DMS79 treated with DMSO at 0.1 percent for 48 hours (cell line): ENCODE measurements at places on chromosomes 1 and 21.

DNA sequence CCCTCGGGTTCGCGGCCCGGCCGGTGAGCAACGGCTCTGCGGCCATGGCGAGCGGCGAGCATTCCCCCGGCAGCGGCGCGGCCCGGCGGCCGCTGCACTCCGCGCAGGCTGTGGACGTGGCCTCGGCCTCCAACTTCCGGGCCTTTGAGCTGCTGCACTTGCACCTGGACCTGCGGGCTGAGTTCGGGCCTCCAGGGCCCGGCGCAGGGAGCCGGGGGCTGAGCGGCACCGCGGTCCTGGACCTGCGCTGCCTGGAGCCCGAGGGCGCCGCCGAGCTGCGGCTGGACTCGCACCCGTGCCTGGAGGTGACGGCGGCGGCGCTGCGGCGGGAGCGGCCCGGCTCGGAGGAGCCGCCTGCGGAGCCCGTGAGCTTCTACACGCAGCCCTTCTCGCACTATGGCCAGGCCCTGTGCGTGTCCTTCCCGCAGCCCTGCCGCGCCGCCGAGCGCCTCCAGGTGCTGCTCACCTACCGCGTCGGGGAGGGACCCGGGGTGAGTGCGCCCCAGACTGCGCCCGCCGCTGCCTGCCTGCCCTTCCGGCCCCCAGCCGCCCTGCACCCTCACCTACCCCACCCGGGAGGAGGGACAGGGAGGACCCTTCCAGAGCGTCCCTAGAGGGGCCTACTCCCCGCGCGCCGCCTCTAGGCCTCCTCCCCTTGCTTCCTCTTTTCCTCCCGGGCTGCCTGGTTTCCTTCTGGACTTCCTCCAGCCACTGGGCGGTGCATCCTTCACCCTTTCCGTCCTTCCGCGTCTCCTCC, at the start of gene RNPEP:
TSS of gene RNPEP (plus strand) at position 26 of the 757 bp plus-strand sequence. CDS start at position 45, 19 bp downstream.
- peak; percentile 74 for DNase-seq

GRCh38 chr1:172556461-172556860, 23.5 kb downstream of the SUCO start:
- no peak for DNase-seq

DNA sequence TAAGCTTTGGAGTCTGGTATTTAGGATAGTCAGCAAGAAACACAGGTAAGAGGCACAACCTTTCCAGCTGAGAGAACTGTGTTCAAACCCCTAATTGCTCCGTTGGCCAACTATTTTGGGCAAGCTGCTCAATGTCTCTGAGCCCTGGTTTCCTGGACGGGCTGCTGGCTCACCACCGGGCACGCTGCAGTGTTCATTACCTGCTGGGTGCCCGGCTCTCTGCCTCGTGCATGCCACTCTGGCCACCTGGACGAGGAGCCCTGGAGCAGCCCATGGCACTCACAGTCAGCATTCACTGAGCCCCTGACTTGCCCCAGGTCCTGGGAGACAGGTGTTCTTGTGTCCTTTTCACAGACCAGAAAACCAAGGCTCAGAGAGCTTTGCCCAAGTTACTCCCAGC, 51.0 kb downstream of the DMRTB1 start:
- DNase-seq: no peak

DNA sequence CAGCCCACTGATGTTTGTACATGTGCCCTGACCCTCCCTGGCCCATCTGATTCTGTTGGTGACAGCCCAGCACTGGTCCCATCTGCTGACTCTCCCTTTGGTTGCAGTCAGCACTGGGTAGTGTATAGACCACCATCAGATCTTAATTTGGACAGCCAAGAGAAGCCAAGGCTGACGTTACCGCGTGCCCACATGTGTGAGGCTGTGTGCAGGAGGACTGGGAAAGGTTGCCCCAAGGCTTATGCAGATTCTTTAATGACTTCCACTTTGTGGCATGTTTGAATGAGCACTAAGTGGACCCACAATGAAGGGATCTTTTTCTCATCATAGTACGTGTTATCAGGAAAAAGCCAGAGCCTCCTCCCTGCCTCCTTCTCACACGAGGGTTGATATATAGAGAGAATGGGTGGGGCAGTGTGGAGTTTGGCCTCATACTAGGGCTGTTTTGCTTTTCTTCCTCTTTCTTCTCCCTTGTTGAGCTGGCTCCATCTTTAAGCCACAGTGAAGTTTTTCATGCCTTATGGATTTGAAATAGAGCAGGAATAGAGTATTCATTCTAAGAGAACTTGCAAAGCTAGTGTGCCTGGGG, 93.5 kb downstream of the NAV1 start:
- no peak for DNase-seq

GRCh38 chr1:38000529-38001455, 4.5 kb downstream of the FHL3 start:
- DNase-seq: no peak

DNA sequence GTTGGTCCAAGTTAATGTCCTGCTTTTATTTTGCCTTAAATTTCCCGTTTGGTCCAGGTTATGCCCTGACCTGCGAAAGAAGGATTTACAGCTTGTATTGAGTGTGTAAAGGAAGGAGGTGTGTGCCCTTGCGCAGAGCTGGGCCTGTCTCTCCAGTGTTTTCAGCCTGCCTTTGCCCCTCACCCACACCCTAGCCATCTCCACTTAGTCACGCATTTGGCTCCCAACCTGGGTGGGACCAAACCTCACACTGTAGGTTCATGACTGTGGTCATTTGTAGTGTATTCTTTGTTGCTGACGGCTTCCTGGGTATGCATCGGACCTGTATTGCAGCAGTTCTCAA, 572 bp upstream of the SRSF10 start:
- DNase-seq: peak; percentile 94

DNA sequence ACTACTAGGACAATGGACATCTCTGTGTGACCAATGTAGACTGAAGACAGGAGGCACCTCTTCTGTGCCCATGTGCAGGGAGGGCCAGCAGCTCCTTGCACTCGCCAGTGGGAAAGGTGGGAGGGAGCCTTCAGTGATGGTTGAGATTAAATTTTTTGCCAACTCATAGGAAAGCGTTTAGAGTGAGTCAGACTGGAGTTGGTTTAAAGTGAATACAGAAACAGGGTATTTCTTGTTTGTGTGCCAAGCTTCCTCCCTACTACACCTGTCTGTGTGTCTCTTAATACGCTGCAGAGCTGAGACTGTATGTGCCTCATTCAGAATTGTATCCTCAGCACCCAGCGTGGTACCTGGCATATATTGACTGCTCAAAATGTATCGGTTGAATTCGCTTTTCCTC, 13.5 kb upstream of the COL16A1 start:
- peak; percentile 49 for DNase-seq

- DNase-seq: no peak
These were observed 22.7 kb downstream of the SLC2A1 start for GRCh38 chr1:42935971-42936308.

GRCh38 chr1:39761557-39762260, 9.4 kb downstream of the OXCT2 start:
- no peak for DNase-seq

DNA sequence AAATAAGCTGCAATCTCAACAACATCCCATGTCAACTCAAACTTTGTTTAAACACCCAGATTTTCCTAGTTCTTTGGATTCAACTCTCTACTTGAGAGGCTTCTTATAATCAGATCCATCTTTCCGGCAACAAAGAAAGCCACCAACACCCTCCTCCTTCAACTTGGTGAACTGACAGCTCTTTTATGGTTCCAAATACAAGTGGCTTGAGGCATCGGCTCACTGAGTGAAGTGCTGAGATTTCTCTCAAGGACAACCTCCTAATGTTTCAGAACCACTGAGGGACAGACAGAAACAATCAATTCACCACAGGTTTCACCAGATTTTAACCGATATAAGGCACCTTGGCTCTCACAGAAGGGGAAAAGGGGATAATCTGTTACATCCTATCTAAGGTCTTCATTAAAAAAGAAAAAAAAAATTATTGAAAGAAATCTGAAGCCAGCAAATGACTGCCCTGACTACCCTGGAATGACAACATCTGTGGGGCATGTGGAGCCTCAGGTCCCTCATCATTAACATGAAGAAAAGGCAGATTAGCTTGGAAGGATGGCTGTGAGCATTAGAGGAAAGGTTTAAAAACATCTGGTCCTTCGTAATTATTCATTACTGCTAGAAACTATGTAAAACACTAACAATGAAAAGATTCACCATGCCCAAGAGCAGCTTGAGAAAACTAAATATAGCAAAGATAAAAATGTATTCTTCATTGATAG, 50.9 kb downstream of the PTPN14 start:
- DNase-seq: no peak

GRCh38 chr1:3244927-3245315, 175.9 kb downstream of the PRDM16 start:
- DNase-seq: no peak

DNA sequence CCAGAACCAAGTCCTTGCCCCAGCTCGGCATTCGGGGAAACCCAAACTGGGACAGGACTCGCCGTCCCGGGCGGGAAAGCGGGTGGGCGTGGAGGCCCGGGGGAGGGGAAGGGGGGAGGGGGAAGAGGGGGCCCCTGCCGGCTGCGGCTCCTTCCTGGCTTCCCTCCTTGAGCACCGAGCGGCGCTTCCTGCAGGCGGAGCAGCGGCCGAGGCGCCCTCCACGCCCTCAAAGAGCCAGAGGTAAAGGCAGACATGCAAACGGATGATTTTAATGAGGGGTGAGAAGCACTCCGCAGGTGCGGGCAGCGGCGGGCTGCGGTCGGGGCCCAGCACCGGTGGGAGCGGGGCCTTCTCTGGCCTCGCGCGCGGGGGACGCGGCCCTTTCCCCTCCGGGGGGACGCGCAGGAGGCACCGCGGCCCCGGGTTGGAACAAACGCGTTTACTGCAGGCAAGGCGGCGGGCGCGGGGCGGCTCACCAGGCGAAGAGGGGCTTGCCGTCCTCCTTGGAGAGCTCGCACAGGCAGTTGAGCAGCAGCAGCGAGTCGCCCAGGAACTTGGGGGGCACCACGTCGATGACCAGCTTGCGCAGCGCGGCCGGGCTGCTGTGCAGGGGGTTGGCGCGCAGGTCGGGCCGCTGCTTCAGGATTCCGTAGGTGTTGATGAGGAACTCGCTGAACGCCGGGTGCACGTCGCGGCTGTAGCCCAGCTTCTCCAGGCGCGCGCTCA, 5.7 kb upstream of the FTCD start:
- DNase-seq: peak; percentile 10

DNA sequence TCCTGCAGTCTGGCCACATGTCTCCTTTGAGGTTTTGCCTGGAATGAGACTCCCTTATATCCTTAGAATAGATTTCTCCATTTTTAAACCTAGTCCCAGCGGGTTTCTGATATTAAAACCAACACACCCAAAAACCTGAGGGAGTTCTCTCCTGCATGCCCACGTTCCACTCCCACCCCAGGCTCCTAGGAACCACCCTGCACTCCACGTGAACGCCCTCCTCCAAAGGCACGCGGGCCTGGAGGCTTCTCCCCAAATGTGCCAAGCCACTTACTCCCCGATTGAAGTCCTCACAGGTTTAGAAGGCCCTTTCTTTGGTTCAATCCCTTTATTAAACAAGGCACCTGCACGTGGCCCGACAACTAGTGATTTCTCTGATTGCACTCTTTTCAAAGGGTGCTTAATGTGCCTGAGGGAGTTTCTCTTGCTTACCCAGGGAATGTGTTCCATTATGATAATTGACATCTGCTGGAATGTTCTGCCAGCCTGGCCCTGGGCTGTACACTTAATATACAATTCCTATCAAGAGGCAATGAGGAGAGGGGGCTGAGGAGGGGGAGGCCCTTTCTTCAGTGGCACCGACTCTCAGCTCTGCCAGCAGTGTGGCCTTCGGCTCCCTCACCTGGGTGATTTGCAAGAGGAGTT, 104.3 kb upstream of the ADAR start:
- DNase-seq: no peak

- no peak for DNase-seq
These were observed 137.9 kb downstream of the FAF1 start for GRCh38 chr1:50822035-50822776.

GRCh38 chr1:4303303-4303702, 351.1 kb upstream of the AJAP1 start:
- DNase-seq: no peak
